ENCODE measurements at places on chromosomes 1 and 21.

- DNase-seq, result no peak
Observed at GRCh38 chr1:45685308-45686014, 872 bp downstream of the GPBP1L1 start.

DNA sequence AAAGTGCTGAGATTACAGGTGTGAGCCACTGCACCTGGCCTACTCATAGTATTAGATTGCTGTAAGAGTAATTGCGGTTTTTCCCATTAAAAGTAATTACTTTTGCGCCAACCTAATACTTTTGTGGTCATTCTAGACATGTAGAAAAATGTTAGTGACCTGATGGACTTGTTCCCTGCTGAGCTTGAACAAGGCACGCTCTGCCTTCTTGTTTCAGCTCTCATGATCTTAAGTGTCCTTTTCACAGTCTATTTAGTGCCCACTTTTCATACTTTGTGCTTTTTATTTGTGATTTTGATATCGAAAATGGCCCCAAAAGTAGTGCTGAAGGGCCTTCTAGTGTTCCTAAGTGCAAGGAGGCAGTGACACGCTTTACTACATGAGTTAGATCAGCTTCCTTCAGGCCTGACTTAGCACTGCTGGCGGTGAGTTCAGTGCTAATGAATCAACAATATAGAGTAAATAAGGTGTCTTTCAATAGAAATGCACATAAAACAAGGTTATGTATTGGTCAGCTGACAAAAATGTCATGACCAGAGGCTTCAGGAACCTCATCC is 5.6 kb upstream of the RD3 start:
- DNase-seq, result no peak

GRCh38 chr1:167631936-167632614 is 2.0 kb downstream of the RCSD1 start:
- DNase-seq, result peak; percentile 31

- no peak for DNase-seq
Observed at GRCh38 chr1:225026701-225027100, 97.2 kb downstream of the DNAH14 start.

- DNase-seq, result no peak
Observed at GRCh38 chr1:20405051-20405754, 80.8 kb downstream of the CAMK2N1 start.

DNA sequence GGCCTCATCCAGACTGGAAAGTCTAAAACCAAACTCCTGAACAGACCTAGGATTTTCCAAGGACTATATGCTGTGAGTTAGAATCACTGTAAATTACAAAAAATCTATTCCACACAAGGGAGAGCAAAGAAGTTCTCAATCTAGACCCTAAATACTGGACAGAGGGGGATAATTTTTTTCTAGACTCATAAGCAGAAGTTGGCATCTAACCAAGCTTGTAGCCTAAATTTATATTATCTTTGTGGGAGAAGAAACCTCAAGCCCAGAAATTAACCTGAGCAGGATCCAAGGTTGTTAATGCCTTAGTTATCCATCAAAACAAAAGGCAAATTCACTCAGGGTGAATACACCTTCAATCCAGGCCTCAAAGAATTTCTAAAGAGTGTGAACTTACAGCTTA is 290.2 kb downstream of the SMYD3 start:
- no peak for DNase-seq

- DNase-seq, result no peak
Observed at GRCh38 chr1:152718238-152718637, 10.3 kb downstream of the LCE4A start.

DNA sequence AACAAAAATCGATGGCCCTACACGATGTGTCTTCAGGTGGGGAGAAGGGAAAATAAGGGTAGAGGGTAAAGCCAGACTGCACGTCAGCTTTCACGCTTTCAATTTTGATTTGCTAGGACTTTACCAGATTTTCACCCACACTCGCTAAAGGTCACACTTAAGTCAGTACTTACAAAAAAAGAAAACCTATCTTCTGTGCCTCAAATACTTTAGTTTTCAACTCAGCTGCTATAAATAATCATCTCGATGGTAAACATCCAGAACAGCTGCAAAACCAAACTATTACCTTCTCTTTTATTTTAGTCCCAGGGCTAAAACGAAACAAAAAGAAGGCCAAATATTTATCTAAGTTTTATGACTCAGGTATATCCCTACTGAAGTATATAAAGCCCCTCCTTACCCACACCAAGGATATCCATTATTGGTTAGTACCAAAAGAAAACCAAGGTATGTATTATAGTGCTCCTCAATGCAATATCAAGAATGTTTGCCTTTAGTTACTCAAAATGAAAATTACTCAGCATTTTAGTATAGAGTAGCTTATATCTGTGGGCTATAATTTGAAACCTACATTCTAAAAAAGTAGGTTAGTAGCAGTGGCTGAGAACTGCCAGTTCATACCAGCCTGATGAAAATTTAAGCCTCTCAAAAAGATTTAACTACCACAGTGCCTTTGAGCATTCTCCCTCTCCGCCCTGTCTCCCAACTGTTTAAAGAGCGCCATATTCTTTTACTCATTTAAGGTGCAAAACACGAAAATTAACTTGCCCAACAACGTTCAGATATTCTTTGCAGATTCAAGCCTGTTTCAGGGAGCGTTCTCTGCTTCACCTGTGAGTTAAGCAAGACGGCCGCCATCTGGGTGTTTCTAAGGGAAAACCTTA is 1.5 kb downstream of the CSDE1 start:
- no peak for DNase-seq

DNA sequence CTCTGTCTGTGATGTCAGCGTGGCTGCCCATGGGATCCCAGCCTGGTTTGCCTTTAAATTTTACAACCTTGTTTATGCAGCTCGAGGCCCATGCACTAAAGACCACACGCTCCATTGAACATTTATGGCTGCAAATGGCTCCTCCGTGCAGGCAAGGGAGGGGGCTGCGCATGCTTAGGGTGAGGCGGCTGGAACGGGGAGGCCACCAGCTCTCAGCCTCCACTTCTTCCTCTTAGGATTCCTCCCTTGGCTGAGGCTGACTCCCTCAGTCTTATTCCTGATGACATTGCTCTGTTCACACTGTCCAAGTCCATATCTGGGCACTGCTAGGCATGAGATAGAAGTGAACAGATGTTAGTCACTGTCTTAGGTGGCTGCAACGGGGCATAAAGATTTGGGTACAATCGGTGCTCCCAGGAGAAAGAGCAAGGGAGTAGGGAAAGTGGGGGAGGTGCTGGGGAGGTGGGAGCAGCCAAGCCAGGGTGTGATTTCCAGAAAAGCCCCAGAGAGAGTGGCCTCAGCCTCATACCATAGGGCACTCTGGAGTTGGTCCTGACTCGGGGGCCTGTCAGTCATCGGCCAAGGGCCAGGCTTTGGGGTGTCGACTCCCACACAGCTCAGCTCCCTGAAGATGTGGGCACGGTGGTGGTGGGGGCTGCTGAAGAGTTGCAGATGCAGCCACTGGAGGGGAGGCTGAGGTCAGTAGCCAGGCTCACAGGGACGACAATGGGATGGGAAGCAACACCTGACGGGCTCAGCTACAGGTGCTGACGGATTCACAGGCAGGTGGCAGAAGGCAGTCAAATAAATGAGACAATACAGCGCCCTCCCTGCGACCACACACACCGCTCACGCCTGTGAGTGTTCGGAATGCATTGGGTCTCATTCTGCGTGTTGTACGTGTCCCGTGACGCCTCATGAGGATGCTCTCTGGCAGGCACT is 37.3 kb upstream of the ACTL8 start:
- DNase-seq, result no peak

GRCh38 chr1:119713039-119713748 is 1.5 kb downstream of the PHGDH start:
- no peak for DNase-seq

DNA sequence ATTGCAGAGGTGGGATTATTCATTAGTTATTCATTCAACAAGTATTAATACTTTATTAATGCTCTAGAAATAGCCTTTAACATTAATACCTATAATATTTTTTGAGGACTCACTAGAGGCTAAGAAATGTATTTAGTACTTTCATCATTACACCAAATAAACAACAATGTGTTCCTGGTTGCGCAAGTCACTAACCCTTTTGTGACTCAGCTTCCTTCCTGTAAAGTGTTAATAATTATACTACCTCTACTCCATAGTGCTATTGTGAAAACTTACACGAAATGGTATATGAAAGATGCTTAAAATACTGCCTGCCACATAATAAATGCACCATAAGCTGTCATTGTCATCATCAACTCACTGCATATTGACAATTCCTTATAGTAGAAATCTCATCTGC is 431.0 kb downstream of the DPYD start:
- DNase-seq, result no peak

- no peak for DNase-seq
Observed at GRCh38 chr1:244052016-244052727, 1.1 kb downstream of the ZBTB18 start.

- DNase-seq, result no peak
Observed at GRCh38 chr1:86421601-86422280, 2.2 kb upstream of the CLCA2 start.

DNA sequence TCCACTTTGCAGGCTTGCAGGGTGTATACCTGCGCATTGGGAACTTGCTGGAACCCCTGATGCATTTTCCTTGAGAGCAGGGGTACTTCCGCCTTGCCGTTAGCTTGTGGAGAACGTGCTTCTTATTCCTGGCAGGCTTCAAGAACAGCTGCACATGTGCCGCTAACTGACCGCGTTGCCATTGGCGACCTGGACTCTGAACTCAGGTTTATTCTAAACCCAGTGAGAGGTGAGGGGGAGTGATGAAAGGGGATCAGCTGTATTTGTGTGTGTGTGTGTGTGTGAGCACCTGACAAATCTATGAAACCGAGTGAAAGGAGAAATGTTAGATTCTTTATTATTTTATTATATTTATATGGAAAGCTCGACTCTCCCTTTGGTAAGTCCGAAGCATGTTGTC is 128.6 kb downstream of the HUNK start:
- no peak for DNase-seq

- DNase-seq, result no peak
Observed at GRCh38 chr21:46214478-46215340, 13.9 kb downstream of the LSS start.

- peak; percentile 28 for DNase-seq
Observed at GRCh38 chr1:226223157-226223785, at the start of gene MIXL1. Gene MIXL1, plus strand, starts transcription at chr1:226223664. Its CDS starts 18 bp downstream, at chr1:226223682.

GRCh38 chr21:34726627-34727337 is 58.0 kb downstream of the CLIC6 start:
- DNase-seq, result no peak

- DNase-seq, result no peak
Observed at GRCh38 chr1:47584249-47584648, 146.4 kb downstream of the FOXD2 start.

DNA sequence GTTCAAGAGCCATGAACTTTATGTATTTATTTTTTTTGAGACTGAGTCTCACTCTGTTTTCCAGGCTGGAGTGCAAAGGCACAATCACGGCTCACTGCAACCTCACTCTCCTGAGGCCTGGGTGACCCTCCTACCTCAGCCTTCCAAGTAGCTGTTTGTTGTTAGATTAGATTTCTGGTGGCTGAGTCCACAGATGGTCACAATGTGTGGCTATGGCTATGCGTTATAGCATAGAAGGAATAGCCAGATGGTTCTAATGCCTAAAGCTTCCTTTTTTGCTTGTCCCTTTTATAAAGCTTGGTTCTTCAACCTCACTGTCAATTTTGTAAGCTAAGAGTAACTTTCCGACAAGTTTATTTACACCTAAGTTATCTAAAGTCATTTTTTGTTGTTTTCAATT is 62.3 kb upstream of the FMN2 start:
- no peak for DNase-seq

- DNase-seq, result no peak
Observed at GRCh38 chr21:28884481-28884880, 108.2 kb downstream of the LTN1 start.

DNA sequence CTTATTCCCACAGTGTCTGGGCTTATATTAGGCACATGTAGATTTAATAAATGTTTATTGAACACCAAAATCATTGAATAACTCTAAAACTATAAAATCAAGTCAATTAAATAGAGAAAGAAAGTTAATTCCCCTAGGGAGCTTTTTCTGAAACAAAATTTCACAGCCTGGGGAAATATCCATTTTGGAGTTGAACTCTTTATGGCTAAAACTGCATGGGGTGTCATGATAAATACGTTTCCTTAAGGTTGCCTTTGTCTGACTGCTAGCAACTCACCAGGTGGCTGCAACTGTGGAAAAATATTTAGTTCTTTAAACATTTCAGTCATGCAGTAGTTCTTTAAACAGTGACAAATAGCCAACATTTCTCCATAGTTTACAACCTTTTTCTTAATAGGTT is 496.1 kb downstream of the LRRIQ3 start:
- DNase-seq, result no peak

GRCh38 chr1:48222501-48223242 is at the start of gene SLC5A9:
Gene SLC5A9, plus strand, starts transcription at chr1:48222716. Its CDS starts 21 bp downstream, at chr1:48222737.
- no peak for DNase-seq

DNA sequence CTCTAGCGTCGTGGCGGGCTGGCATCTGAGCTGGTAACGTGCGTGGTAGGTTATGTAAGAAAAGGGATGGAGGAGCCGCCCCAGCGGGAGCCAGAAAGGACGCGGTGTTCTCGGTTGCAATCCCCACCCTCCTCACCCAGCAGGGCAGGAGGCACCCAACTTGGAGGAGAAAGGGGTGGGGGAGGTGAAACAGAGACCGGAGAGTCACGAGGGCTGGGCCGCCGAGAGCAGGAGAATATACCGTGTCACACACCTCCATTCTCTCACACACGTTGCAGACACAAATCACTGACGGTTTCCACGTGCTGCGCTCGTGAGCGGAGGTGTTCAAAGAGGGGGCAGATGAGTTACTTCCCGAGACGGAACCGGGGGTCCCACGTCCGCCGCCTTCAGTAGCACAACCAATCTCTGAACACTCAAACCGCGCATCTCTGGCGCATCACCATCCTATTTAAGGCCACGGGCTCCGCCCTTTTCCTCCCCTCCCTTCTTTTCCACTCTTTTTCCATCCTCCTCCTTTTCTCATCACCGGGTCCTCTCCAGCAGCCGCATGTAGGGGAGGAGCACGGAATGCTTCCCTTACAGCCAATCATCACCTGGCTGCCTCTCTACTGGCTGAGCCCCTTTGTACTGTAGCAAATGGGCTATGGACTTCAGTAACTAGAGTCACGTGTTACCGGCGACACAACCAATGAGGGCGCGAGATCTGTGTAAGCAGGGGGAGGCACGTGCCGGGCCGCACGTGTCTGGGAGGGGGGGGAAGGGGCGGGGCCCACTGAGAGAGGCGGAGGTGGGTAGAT is at the start of gene CIART:
TSS of gene CIART (plus strand) at position 797 of the 800 bp plus-strand sequence. CDS start 714 bp downstream, outside the sequence.
- peak; percentile 93 for DNase-seq

All from left ventricle myocardium superior (tissue), 1 donor.